ENCODE measurements at places on chromosomes 1 and 21.

GRCh38 chr1:115324649-115325420 is 13.2 kb downstream of the NGF start:
- DNase-seq = no peak

GRCh38 chr1:85188530-85188929 is 12.3 kb downstream of the SYDE2 start:
- no peak for DNase-seq

DNA sequence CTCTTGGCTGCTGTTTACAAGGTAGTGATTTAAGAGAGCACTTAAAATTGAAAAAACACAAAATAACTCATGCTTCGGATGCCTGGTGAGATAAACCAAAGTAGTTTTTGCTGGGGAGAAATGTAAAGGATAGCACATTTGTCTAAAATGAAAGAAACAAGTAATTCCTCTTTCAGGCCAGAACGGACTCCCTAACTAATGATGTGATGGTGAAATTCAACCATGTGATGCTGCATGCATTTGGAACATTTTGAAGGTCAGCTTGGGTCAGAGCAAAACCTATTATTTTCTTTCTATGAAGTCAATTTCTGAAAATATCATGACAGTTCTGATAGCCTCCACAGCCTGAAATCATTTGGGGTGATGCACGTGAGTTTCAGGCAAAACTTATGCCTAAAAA is 27.6 kb downstream of the NMNAT2 start:
- DNase-seq = no peak

DNA sequence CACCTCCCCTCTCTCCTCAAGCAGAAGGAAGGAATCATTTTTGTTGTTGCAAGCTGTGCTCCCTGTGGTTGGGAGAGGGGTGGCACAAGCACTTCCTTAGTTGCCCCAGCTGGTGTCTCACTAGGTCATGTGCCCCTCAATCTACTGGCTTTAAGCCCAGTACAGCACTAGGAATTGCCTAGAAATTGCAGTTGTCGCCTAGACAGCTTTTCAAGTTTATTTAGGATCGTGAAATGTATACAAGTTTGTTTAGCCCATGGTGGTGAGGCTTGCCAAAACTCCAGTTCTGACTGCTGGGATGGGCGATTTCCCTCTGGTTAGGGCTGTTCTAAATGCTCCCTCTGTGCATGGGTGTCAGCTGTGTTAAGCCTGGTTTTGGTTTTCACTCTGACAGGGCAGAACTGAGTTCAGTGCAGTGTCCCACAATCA is 126.8 kb upstream of the ZNF644 start:
- DNase-seq = peak; percentile 93

DNA sequence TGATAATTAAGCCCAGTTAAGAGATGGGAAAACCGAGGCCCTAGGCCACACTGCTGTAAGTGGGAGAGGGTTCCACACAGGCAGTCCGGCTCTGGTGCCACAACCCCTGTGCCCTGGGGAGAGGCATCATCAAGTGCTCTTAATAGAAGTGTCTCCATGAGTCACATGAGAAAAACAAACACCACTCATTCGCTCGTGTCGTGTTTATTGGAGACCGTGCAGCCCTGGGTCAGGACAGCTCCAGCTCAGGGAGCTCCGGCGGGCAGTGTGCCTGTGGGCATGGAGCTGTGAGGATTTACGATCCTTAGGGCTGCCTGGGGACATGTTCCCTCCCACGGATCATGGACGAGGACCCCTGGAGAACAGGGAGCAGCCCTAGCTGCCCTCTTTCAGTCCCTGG is 658.5 kb downstream of the AJAP1 start:
- DNase-seq = no peak

DNA sequence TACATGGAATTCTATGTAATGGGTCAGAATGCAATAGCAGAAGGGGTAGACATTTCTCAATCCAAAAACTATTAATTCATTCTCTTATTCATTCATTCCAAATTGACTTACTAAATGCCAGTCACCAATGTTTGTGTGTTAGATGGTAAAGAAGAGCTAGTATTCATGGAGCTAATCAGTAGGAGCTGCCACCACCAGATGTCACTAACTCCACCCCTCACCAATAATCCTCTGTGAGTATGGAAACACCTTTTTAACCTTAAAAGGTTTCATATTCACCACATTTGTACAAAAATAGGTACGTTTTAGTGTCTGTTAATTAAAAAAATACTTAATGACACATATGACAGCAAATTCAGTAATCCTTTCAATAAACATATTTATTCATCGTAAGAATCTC is 131.8 kb upstream of the PKN2 start:
- no peak for DNase-seq

DNA sequence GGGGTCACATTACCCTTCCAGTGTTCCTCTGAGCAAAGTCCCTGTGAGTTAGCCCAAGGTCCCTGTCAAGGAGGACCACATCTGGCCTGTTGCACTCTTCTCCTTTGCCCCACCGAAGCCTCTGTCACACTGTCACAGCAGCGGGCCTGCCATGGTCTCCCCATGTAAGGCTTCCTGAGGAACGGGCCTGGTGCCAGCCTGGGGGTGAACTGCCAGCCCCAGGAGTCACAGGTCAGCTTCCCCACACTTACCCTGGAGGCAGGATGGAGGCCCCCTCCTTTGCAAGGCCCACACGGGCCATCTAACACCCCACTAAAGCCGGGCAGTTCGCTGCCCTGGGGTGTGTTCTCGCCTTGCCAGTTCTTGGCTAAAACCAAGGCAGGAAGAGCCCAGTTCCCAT is 14.1 kb downstream of the TNFRSF1B start:
- no peak for DNase-seq

- no peak for DNase-seq
Observed at GRCh38 chr1:36944883-36945282, 89.4 kb downstream of the GRIK3 start.

DNA sequence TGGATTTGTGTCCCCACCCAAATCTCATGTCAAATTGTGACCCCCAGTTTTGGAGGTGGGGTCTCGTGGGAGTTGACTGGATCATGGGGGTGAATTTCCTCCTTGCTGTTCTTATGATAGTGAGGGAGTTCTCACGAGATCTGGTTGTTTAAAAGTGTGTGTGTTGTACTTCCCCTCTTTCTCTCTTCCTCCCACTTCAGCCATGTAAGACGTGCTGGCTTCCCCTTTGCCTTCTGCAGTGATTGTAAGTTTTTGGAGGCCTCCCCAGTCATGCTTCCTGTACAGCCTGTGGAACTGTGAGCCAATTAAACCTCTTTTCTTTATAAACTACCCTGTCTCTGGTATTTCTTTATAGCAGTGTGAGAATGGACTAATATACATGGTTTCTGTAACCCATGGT is 64.6 kb downstream of the RHOU start:
- peak; percentile 22 for DNase-seq
